Stimulated activated CD8-positive, alpha-beta memory T cell treated with anti-CD3 and anti-CD28 coated beads, Interleukin-2, amount 100 ng/mL, for 1 hour (primary cell): ENCODE measurements at places on chromosomes 11 and 22.

GRCh38 chr11:12189543-12190235, 79.3 kb downstream of the MICAL2 start:
- no peak for DNase-seq

DNA sequence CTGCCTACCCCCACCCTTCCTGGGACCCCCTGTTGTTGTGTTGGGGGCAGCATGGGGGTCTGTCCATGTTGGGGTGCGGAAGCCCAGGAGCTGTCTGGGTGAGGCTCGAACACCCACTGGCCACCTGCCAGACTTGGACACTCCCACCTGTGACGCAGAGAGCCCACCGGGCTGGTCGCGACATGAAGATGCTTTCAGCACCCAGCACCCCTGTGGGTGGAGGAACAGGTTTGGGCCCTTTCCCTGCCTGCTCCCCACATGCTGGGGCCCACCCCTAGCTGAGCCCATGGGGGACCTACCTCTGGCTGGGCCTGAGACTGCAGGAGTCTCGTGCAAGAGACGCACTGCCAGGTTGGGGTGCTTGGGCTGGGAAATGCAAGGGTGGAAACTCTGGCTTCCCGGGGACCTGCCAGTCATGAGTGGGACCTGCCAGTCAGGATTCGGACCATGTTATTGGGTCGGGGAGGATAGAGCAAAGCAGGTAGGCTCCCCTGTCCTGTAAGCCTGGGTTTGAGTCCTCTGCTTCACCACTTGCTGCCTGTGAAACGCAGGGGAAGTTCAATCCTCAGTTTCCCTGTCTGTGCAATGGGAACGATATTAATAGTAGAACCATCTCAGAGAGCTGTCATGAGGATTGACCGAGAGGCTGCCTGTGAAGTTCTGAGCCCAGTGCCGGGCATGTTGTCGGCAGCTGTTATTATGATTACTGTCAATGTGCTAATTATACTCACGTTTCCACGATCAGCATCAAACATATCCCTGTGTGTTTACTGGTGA, 24.1 kb downstream of the KIAA1671 start:
- no peak for DNase-seq

DNA sequence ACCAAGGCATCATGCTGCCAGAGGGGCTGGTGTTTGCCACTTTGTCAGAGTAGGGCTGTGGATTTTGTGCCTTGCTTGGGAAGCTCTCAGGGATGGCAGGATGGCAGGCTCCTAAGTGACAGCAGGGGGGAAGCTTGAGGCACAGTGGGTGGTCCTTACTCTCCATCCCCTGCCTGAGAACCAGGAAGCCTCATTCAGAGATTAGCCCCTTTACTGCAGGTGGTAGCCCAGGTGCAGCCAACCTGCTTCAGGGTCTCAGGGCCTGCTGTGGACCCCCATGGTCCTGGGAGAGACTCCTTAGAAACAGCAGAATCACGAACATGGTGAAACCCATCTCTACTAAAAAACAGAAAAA, 8.9 kb upstream of the ST3GAL4 start:
- no peak for DNase-seq

GRCh38 chr11:8081591-8082250, 710 bp downstream of the TUB start:
- DNase-seq: no peak

GRCh38 chr22:45702981-45703380, 31.3 kb downstream of the ATXN10 start:
- DNase-seq: no peak

DNA sequence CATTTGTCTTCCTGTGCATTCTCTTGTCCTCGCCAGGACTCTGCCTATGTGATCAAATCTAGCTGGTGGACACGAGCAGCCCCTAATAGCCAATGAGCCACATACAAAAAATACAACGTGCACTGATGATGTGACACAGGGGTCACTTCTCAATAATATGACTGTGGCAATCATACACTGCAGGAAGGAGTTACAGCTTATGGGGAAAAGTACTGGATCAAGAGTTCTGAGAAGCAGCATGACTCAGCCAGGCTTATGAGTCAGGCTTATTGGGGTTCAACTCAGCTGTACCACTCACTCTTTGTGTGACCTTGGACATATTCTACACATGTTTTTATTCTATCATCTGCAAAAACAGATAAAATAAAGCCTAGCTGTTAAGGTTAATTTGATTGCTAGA, 889.4 kb upstream of the TENM4 start:
- no peak for DNase-seq

DNA sequence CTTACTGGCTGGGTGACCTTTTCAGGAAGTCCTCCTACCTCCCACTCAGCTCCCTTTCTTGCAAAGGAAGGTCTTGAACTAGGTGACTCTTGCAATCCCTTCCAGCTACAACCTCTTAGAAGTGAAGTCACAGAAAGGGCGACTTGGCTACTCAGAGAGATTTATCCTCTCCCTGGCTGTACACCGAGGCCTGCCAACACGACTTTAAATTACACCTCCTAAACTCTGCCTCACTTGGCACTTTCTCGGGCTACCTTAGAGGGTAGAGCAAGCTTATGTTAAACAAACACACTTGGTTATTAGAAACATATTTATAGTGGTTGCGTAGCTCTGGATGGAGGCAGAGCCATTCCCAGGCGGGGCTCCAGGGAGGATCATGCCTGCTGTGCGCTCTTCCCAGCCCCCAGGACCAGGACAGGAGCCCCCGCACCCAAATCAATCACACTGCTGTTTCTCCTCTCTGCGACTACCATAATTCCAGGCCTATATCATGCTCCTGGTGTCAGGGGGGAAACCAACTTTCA, 358.4 kb downstream of the BUD13 start:
- no peak for DNase-seq

DNA sequence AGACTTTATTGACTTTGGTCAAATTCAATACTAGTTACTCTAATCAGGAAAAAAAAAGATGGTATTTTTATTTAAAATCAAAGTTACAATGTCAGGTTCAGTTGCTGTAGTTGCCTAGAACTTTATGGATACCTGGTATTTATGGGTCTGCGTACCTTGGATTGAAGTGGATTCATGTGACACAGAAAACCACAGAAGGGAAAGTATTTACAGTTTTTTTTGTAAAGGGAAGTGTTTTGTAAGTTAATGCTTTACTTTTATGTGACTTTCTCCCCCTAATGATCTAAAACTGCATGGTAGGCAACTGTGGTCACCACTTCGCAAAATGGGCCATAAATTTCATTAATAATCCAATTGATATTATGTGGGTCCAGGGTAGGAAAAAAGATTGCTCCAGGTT, 65.2 kb upstream of the ADA2 start:
- no peak for DNase-seq

DNA sequence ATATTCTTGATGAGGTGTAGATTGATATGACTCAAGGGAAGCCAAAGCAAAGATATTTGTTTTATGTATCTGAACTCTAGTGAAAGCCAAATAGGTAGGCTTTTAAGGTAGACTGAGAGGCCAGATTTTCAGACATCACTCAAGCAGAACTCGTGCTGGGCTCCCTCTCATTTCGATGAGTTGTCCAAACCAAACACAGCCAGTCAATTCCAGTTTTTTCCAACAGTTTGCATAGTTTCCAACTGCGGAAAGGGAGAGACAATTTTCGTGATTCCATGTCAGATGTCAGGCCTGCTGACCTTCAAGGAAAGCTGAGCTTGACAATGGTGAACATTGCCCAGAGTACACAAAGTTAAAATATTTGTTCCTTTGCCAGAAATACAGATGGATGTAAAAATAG, 110.9 kb upstream of the MPPED2 start:
- DNase-seq: no peak

- no peak for DNase-seq
These were observed 1052.3 kb downstream of the NTM start for GRCh38 chr11:132422722-132423121.

GRCh38 chr11:71284525-71285092, 32.2 kb upstream of the SHANK2 start:
- DNase-seq: no peak
